AML-193 (cell line): ENCODE measurements at places on chromosomes 7 and 10.

DNA sequence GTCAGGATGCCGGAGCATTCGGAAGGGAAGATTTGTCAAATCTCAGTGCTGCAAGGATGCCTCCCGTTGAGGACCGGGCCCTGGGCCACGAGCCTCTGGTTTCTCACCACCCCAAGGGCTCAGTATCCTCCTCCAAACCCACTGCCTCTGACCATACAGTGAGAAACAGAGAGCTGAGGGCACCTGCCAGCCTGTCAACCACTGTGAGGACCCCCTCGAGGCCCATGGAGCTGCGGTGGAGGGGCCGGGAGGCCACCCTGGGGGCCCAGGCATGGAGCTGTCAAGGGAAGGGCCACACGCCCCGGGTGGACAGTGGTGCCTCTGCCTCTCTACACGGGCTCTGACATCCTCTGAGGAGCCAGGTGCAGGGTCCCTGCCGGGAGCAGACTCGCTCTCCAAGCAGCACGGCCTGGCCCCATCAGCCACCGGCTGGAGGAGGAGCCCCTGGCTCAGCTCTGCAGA lies 248.0 kb upstream of the TCERG1L start:
- DNase-seq = no peak

DNA sequence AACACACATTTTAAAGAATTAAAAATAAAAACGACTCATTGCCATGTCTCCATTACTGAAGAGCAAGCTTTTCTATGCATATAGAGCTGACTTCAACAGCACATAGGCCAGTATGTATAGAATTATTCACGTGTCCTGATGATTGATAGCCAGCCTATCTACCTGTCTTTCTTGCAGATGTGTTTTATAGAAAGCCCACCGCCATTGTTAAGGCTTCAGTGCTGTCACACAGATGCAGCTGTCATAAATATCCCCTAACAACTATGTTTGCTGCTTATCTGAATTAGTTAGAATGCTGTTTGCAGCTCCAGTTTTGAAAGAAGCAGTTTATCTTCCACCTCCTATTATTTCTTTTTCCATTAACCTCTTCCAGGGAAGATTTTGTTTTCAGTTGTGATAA lies 235.9 kb downstream of the SLC25A13 start:
- DNase-seq = no peak

GRCh38 chr7:54116956-54117355 lies 425.2 kb upstream of the VSTM2A start:
- no peak for DNase-seq

DNA sequence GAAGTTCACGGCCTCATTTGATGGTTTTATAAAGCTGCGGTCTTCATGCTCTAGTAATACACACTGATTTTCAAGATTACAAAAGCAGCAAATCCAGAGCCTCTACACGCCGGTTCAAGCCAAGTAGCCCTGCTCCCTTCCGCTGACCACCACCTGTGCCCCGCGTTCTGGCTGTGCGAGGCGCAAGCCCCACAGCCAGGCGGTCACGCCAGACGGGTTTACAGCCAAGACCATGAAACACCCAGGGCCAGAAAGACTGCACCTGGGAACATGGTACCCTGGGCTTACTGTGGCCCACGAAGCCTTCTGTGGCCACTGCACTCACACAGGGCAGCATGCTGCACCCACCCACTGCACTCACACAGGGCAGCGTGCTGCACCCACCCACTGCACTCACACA lies 33.6 kb downstream of the GPER1 start:
- no peak for DNase-seq

- DNase-seq = no peak
Measured at GRCh38 chr10:34184939-34185386, 630.1 kb downstream of the PARD3 start.

- peak; percentile 4 for DNase-seq
Measured at GRCh38 chr10:4656576-4657194, 169.3 kb upstream of the AKR1E2 start.

GRCh38 chr7:114468844-114469243 lies 54.2 kb downstream of the FOXP2 start:
- DNase-seq = no peak

DNA sequence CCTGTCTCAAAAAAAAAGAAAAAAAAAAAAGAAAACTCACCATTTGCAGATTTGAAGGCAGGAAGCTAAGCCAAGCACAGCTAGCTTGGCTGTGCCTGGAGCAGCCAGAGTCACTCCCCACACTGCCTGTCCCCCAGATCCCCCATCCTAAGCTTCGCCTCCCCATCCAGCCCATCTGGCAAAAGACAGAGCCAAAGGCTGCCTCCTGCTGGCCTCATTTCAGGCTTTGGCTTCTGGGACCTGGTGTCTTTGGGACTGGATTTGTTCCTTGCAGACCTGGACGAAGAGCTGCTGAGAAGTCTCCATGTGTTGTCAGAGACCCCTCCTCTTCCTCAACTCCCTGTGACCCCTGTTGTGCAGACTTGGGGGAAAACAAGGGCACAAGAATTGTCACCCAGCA lies 8.1 kb downstream of the ASL start:
- DNase-seq = no peak

DNA sequence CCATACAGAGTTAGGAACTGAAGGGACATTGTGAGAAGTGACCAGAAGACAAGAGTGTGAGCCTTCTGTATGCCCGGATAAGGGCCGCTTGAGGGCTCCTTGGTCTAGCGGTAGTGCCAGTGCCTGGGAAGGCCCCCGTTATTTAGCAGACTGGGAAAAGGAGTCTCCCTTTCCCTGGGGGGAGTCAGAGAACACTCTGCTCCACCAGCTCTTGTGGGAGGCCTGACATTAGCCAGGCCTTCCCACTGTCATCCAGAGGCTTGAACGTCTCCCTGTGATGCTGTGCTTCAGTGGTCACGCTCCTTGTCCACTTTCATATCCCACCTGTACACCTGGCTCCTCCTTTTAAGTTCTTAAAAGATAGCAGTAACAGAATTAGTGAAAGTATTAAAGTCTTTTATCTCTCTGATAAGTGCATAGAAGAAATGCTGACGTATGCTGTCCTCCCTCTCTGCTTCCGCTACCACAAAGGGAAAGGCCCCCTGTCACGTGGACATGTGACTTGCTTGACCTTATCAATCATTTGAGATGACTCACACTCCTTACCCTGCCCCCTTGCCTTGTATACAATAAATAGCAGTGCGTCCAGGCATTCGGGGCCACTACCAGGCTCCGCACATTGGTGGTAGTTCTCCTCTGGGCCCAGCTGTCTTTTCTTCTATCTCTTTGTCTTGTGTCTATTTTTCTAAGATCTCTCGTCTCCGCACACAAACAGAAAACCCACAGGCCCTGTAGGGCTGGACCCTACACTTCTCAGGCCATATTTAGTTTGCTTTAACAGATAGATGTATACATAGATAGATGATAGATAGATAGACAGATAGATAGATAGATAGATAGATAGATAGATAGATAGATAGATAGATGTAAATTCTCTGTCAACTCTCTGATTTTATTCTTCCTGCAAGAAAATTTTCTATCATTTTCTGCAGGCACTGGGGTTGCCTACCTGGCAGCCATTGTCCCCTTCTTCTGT lies 131.5 kb upstream of the JCAD start:
- DNase-seq = no peak

- no peak for DNase-seq
Measured at GRCh38 chr10:119654540-119654939, 3.4 kb downstream of the BAG3 start.

DNA sequence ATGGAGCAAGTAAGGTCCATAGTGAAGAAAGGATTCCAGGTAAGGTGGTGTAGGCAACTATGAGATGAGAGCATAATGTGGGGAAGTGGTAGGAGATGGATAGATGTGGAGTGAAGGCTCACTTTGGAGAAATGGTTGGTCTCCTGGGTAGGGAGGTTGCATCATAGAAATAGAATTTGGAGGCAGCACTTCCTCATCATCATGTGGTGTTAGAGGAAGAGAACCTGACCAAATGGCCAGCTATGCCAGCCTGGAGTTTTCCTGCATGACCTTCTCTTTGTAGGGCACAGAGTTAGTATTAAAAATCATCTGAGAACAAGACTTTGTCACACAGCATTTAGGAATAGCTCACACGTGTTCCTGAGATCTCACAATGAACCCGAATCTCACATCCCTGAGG lies 126.7 kb upstream of the CXCL12 start:
- no peak for DNase-seq

- no peak for DNase-seq
Measured at GRCh38 chr10:110651044-110651958, 7.2 kb downstream of the RBM20 start.

- DNase-seq = no peak
Measured at GRCh38 chr7:45985902-45986301, 64.8 kb upstream of the IGFBP3 start.

GRCh38 chr7:12350971-12351370 lies 52.7 kb downstream of the VWDE start:
- DNase-seq = no peak

GRCh38 chr7:45387837-45388236 lies 186.3 kb upstream of the ADCY1 start:
- DNase-seq = no peak

GRCh38 chr10:7544203-7544602 lies 122.6 kb downstream of the ITIH5 start:
- DNase-seq = no peak

- DNase-seq = no peak
Measured at GRCh38 chr7:51275532-51275931, 41.1 kb downstream of the COBL start.

DNA sequence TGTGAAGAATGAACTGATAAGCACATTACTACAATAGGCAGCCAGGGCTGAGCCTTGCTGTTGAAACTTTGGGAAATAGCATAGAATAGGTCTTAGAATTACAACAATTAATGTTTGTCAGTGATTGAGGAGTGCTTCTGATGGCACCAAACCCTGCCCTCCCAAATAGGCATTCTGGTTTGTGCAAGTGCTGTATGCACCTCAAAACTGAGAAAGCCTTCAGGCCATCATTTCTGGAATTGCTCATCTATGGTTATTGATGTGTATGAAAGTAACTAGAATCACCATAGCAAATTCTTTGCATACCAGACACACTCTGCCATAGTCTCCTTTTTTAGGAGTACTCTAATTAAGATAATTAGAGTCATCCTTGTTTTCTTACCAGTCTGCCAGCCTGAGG lies 585.0 kb upstream of the MBL2 start:
- no peak for DNase-seq

- no peak for DNase-seq
Measured at GRCh38 chr7:157018997-157019608, 8.6 kb upstream of the MNX1 start.

- DNase-seq = no peak
Measured at GRCh38 chr10:86035791-86036543, 330.6 kb downstream of the GRID1 start.

DNA sequence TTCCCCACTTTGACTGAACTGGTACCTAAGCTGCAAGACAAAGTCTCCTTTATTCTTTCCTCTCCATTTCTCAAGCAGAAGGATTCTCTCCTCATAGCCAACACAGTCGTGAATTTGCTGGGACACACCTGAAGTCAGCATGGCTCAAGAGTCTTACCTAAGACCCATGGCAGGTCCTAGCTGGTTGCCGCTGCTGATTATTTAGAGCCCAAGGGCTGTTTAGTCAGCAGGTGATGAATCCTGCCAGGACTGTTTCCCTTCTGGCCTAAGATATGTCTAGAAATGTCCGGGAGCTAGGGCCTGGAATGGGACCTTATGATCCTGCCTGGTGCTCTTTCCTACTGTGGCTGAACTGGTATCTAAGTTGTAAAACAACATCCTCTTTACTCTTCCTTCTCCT lies 82.8 kb downstream of the AHCYL2 start:
- no peak for DNase-seq

DNA sequence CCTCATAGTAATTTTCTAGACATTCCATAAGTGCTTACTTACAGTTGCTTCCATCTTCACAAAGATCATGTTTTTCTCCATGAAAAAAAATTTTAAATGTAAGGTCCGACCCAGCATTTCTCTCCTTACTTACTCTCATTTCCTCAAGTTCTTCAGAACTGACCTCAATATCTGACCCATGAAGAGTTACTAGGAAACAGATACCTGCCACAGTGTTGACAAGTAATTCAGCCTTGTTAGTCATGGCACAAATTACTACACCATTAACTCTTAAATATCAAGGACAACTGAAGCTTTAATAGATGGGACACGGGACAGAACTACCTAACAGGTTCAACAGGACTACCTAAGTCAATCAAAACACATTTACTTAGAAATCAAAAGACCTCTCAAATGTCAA lies 316.2 kb downstream of the POM121L12 start:
- no peak for DNase-seq

GRCh38 chr10:33277135-33277536 lies 57.3 kb downstream of the NRP1 start:
- no peak for DNase-seq

GRCh38 chr7:45125193-45125904 lies 13.9 kb upstream of the TBRG4 start:
- DNase-seq = no peak

GRCh38 chr7:39749717-39750116 lies 126.3 kb downstream of the RALA start:
- no peak for DNase-seq

- DNase-seq = no peak
Measured at GRCh38 chr7:149456506-149457421, 4.1 kb downstream of the ZNF777 start.

DNA sequence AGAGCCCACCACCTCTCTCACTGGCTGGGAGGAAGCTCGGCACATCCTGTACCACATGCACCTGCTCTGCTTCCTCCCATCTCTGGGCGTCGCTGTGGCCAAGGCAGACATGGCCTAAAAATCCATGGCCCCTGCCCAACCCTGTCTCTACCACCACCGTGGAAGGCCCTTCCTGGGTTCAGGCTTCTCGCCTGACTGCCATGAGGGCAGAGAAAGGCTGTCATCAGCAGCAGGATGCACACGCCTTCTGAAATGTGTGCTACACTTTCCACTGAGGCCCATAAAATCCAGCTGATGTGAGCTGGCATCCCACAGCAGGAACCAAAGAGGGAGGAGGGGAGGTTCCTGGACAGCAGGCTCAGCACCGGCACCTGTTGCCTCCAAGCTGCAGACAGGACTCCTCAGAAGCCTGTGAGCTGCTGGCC lies 93.4 kb downstream of the PTPRN2 start:
- no peak for DNase-seq

DNA sequence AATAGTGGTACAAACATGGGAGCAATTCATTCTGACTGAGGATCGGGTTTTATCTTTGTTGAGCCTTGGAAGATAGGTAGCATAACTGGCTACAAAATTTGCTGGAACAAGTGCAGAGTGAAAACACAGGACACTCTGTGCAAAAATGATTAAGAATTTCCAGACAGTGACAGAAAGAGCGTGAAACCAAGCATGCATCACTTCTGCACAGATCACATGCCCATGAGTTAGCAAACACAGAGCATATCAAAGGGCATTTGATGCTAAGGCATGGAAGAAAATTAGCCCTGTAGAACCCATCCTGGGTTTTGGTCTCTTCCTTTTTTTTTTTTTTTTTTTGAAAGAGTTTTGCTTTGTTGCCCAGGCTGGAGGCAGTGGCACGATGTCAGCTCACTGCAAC lies 28.3 kb downstream of the TECTB start:
- no peak for DNase-seq
